ENCODE measurements at places on chromosomes 1 and 21. TPM values are rescaled to one million over a fixed set of nuclear protein-coding genes. Genes with fewer than 3 reads are reported as not detected.

The SAMSN1 gene
- not detected for total RNA-seq

The CFHR4 gene
- total RNA-seq: not detected

The RXRG gene
- total RNA-seq: not detected

The PLCH2 gene
- not detected for total RNA-seq

The LCE1C gene
- total RNA-seq: not detected

DNA sequence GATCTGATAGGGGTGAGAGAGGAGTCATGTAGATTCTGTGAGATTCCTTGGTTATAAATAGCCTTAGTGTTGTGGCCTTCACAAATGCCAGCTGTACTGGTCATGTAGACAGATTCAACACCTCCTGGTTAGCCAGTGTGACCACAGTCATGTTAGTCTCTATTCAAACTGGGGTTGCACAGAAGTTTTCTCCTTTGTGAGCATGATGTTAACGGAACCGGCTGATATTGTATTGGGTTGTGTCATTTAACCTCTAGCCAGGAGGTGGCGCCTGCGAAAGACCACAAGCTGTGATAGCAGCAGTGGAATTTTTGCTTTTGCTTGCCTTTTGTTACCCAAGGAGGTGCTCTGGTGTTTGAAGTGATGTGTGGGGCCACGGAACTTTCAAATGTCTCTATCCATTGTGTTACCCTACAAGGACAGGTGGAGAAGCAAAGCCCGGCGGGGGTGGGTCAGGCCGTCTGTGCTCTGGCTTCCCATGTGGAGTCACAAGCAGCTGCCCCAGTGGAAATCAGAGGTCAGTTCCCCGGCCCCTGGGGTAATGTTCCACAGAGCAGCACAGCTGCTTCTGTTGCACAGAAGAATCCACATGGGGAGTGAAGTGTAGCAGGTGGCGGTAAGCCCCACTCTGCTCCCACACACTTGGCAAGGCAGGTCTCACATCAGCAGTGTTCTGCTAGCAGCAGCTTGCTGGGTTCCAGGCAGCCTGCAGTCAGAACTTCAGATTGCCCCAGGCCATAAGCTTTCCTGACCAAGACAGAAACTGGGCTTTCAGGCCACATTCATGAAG is 112.6 kb downstream of the ADAMTS1 start:
- H3K27me3 ChIP-seq: no peaks in the 10 kb centered on the region
- H3K4me1 ChIP-seq: peaks cover 22% of the 10 kb centered on the region
- peak; percentile 54 for DNase-seq

DNA sequence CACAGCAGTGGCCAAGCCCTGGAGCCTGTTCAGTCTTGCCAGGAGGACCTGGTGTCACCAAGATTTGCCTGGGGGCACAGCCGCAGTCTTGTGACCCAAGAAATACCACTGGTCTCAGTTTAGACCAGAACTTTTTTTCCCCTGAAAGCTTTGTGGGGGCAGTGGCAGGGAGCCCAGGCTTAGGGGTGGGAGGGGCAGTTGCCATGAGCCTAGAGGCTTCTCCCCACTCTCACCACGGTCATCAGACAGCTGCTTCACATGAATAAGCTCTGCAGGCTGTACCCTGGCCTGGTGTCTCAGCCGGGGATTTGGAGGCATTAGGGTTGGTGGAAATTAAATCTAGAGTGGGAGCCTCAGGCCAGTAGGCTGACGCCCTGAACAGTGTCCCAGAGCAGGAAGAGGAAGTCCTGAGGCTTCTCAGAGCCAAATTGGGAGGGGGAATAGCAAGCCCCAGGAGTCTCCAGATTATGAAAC is 73.7 kb downstream of the SLC16A1 start:
- H3K4me1 ChIP-seq: peaks cover 14% of the 10 kb centered on the region
- DNase-seq: no peak
- H3K27ac ChIP-seq: no peak overlapping the region
- no peak overlapping the region for H3K4me3 ChIP-seq
- H3K36me3 ChIP-seq: no peaks in the 10 kb centered on the region

DNA sequence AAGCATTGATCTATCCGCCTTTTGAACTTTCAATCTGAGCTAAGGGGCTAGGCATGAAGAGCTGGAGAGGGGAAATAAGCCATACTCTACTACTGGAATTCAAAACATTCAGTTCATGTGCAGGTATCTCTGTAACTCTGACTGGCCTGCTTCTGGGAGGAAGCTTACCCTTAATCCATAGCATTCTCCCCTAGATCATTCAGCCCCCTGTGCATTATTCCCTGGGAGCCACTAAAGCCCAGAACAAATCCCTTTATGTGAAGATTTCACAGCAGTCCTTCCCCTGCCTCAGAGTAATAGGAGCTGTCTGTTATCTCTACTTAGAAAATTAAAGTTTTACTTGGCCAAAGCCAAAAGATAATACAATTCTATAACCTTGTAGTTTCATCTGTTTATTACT is 300.7 kb downstream of the SEC16B start:
- no peaks in the 10 kb centered on the region for H3K36me3 ChIP-seq
- H3K4me3 ChIP-seq: no peak overlapping the region

GRCh38 chr1:34796990-34797389 is 4.2 kb downstream of the GJA4 start:
- no peaks in the 10 kb centered on the region for H3K4me1 ChIP-seq
- no peak overlapping the region for H3K27ac ChIP-seq
- H3K27me3 ChIP-seq: peaks cover 6% of the 10 kb centered on the region
- DNase-seq: no peak

DNA sequence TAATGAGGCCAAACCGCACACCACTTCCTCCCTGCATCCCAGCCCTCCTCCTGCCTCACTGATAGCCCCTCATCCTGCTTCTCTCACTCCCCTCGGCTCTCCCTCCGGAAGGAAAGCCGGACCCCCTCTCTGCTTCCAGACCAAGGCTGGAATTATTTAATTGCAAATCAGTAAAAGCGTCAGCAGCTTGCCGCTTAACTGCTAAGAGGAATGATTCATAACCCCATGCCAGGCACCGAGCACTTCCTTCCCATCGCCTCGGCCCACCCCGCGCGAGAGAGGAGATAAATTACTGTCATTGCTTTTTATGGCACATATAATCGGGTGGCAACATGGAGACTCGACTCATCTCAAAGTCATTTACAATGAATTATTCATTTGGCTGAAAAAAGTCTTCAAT is 77.3 kb downstream of the UBIAD1 start:
- H3K36me3 ChIP-seq: no peaks in the 10 kb centered on the region
- H3K27me3 ChIP-seq: peaks cover 54% of the 10 kb centered on the region
- no peaks in the 10 kb centered on the region for H3K4me1 ChIP-seq
- DNase-seq: no peak
- no peak overlapping the region for H3K27ac ChIP-seq

- H3K27me3 ChIP-seq: 0 out of 2 replicates have a peak, but pooled peaks cover 11% of the 10 kb centered on the region
- H3K4me1 ChIP-seq: no peaks in the 10 kb centered on the region
These were observed 229.1 kb downstream of the KCNJ6 start for GRCh38 chr21:37686991-37687810.

DNA sequence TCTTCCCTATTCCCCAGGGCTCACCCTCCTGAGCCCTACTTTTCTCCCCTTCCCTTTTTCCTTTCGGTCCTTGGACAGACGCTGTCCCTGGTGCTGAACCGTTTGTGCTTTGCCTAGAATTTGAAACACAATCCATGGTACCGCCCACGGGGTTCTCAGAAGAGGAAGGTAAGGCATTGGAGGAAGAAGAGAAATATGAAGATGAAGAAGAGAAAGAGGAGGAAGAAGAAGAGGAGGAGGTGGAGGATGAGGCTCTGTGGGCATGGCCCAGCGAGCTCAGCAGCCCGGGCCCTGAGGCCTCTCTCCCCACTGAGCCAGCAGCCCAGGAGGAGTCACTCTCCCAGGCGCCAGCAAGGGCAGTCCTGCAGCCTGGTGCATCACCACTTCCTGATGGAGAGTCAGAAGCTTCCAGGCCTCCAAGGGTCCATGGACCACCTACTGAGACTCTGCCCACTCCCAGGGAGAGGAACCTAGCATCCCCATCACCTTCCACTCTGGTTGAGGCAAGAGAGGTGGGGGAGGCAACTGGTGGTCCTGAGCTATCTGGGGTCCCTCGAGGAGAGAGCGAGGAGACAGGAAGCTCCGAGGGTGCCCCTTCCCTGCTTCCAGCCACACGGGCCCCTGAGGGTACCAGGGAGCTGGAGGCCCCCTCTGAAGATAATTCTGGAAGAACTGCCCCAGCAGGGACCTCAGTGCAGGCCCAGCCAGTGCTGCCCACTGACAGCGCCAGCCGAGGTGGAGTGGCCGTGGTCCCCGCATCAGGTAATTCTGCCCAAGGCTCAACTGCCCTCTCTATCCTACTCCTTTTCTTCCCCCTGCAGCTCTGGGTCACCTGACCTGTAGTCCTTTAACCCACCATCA is 10.4 kb downstream of the BCAN start:
- no peak overlapping the region for H3K4me3 ChIP-seq
- no peaks in the 10 kb centered on the region for H3K36me3 ChIP-seq
- H3K4me1 ChIP-seq: peaks cover 8% of the 10 kb centered on the region
- peaks cover 44% of the 10 kb centered on the region for H3K27me3 ChIP-seq

- H3K4me1 ChIP-seq: peaks cover 50% of the 10 kb centered on the region
- no peaks in the 10 kb centered on the region for H3K27me3 ChIP-seq
- H3K27ac ChIP-seq: peak overlapping the region; percentile 21
- no peak overlapping the region for H3K4me3 ChIP-seq
- DNase-seq: peak; percentile 31
- no peaks in the 10 kb centered on the region for H3K36me3 ChIP-seq
These were observed 98.3 kb upstream of the RUNX1 start for GRCh38 chr21:35147439-35147838.

Data from SJSA1 (cell line).